ENCODE measurements at places on chromosomes 7 and 10.
A peak's percentile ranks its signal among the peaks of the same experiment; 100 is the strongest.

DNA sequence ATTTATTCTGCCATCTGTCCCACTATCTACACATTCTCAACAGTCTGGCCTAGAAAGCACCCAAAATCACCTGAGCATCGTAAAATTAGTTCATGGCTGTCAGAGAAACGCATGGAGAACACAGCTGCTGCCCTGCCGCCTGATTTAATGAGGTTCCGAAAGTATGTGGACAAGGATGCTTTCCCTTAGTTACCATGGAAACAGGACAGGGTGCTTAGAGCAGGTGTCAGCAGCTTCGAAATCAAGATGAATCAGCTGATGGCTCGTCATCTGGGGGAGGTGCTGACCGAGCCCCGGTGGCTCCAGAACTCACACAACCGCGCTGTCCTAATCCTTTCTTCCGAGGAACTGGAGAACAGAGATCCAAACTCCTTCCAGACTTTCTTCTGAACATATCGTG lies 151.5 kb downstream of the TEX36 start:
- DNase-seq: peak; percentile 26

DNA sequence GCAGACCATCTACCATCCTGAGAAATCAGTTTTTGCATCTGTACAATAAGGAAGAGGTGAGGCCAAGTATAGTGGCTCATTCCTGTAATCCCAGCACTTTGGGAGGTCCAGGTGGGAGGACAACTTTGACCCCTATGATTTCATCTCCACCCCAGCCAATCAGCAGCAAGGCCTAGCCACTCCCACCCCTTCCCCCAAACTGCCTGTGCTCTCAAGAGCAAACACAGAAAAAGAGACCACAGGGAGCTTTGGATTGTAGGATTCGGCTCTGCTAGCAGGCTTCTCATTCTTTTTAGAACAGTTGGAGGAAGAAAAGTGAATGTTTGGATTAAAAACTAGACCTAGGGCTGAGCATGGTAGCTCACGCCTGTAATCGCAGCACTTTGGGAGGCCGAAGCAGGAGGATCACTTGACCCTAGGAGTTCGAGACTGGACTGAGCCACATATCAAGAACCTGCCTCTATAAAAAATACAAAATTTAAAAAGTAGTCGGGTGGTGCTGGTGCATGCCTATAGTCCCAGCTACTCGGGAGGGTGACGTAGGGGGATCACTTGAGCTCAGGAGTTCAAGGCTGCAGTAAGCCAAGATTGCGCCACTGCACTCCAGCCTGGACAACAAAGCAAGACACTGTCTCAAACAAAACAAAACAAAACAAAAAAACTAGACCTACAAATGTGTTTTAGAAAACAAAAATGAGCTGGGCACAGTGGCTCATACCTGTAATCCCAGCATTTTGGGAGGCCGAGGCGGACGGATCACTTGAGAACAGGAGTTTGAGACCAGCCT lies 25.1 kb upstream of the PROSER2 start:
- no peak for DNase-seq

GRCh38 chr7:75626954-75627353 lies 111.8 kb downstream of the HIP1 start:
- no peak for DNase-seq

- DNase-seq: no peak
These were observed 45.0 kb upstream of the CCDC7 start for GRCh38 chr10:32400961-32401360.

DNA sequence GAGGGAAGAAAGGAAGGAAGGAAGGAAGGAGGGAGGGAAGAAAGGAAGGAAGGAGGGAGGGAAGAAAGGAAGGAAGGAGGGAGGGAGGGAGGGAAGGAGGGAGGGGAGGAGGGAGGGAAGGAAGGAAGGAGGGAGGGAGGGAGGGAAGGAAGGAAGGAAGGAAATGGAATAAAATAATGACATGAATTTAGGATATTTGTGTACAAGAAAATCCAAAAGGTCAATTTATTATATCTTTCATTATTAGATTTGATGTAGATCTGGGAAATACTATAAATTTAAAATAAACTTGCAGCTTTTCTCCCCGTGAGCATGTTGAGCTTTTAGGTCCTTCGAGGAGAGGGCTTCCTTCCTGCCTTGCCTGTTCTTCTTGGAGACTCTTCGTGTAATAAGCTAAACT lies 398.6 kb upstream of the NRP1 start:
- no peak for DNase-seq

- no peak for DNase-seq
These were observed 9.8 kb downstream of the RHBDD2 start for GRCh38 chr7:75888464-75889222.
